Fibroblast of skin of scalp (primary cell): ENCODE measurements at places on chromosomes 5 and 9.

DNA sequence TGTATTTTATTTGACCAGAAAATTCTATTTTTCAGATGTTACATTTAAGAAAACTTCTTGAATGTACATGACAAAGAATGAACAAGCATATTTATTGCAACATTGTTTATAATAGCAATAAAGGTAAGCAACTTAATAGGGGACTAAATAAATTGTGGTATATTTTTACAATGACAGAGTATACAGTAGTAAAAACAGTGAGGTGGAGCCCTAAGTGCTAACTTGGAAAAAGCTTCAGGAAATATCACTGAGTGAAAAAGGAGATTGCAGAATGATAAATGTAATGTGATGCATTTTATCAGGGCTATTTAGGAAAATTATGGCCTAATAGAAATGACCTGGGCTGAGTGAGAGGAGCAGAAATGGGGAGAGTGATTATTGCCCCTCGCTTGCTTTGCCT, 56.5 kb upstream of the SEMA6A start:
- DNase-seq, result no peak

- DNase-seq, result no peak
These were observed 540.2 kb upstream of the TRPC7 start for GRCh38 chr5:136905571-136905970.

DNA sequence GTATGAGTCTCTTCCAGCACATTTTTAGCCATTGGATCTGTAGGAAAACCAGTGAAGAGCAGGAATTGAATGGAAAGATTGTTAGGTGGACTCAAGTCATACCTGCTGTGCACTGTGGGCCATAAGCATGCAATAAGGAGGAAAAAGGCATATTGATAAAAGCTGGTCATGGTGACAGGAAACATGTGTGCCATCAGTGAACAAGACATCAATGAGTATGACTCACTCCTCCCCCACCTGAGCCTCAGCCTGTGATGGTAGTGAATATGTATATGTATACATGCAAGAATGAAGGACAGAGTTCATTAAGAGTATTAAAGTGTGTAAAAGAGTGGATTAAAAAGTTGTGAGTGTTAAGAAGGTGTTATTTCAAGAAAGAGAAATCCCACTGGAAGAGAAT, 164.5 kb downstream of the TMEM38B start:
- no peak for DNase-seq

GRCh38 chr9:37390759-37391158, 31.7 kb upstream of the GRHPR start:
- no peak for DNase-seq

DNA sequence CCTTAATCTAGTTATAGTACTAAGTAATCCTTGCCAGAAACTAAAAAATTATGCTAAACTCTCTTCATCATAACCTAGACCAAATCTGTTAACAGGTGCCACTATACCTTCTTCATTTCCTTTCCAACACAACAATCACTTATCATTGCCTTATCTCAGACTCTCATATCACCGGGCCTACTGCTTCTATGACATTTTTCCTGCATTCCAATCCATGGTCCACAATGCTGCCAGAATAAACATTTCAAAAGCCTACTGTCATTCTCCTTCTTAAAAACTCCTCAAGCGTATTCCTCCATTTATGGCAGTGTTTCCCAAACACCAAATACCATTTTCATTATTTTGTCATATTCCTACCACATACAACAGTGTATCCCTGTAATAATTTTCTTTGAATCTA, 6.5 kb downstream of the PPP6C start:
- peak; percentile 63 for DNase-seq
